NCI-H774 (cell line): ENCODE measurements at places on chromosomes 5 and 9.

DNA sequence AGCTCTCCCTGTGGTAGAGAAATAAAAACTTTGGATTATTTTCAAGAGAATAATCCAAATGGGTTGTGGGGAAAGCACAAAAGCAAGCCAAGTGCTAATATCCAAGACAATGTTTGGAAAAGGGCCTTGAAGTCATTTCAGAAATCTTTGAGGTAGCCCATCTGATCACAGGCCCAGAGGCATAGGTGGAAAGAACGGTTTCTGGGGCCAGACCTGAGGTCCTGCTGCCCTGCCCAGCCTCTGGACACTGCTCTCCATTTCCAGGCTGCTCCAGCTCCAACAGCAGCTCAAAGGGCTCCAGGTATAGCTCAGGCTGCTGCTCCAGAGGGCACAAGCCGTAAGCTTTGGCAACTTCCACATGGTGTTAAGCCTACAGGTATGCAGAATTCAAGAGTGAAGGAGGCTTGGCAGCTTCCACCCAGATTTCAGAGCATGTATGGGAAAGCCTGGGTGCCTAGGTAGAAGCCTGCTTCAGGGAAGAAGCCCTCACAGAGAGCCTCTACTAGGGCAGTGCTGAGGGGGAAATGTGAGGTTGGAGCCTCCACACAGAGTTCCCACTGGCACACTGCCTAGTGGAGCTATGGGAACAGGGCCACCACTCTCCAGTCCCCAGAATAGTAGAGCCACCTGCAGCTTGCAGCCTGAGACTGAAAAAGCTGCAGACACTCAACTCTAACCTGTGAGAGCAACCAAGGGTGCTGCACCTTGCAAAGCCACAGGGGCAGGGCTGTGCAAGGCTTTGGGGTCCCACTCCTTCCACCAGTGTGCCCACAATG is 133.1 kb downstream of the PIK3R1 start:
- DNase-seq = no peak

- DNase-seq = no peak
Observed at GRCh38 chr5:152547202-152547601, 142.1 kb upstream of the NMUR2 start.

DNA sequence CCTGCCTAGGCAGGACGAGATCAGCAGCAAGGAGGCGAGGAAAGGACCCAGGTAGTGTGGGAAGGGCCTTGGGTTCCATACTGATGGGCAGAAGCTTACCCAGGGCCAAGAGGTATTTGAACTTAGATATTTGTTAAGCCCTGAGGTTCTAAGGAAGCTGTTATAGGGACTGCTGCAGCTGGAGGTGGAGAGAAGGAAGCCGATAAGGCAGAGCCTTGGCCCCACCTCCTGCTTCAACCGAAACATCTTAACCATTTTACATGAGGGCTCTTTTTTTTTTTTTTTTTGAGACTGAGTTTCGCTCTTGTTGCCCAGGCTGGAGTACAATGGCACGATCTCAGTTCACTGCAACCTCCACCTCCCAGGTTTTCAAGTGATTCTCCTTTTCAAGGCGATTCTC is 8.6 kb upstream of the AQP3 start:
- no peak for DNase-seq

DNA sequence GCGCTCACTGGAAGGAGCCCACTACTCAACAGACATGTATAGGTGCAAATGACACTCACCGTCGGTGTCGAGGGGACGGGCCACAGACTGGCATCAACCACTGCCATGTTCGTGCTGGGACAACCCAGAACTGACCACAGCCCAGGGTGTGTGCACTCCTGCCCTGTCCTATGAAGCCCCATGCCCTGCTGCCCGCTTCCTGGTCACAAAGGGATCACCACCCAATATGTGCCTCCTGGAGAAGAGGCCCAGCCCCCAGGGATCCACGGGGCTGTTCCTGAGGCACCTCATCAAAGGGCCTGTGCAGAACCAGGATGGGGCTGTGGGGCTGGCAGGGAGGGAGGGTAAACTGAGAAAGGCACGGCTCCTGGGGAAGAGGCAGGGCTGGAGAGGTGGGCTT is 43.1 kb downstream of the PRRT1B start:
- no peak for DNase-seq

GRCh38 chr5:378301-378891 is 56.9 kb downstream of the AHRR start:
- peak; percentile 11 for DNase-seq

DNA sequence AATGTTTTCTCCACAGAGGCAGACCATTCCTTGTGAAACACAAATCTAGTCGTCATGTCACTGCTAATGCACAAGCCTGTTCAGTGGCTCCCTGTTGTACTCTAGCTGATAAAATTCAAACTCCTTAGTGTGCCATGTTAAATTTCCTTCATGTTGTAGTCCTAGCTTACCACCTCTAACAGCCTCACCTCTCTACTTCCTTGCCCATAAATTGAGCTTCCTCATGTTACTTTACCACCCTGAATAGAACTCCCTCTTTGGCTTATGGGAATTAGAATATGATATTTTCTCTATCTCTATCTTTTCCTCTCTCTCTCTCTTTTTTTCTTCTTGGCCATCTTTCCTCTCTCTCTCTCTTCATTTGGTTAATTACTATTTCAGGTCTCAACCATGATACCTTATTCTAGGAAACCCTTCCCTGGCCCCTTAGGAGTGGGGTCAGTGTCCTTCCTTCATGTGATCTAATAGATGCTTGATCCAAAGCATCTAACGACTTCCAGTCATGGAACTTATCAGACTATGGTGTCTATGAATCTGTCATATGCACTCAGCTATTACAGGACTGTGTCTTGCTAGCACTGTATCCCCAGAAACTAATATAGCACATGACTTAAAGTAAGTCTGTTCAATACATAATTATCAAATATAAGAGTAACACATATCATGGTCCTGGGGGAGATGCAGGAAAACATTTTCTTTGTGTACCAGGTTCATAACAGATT is 31.5 kb upstream of the ALDH1A1 start:
- DNase-seq = no peak
